SW480 (cell line): ENCODE measurements at places on chromosomes 3 and 15.

GRCh38 chr3:178001670-178002101, 534.5 kb upstream of the KCNMB2 start:
- no peak for DNase-seq

DNA sequence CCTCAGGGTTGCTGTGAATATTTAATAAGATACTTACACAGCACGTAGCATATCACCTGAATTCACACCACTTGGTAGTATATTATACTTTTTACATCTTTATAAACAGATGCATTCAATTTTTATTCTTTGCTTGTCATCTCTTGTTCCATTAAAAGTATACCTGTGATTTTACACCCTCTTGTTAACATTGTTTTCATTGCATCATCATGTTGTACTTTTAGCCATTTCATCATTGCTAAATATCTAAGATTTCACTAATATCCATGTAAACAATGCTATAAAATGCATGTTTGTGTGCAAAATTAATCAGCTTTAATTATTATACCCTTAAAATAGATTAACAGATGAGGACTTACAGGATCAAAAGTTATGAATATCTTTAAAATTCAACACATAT, 155.3 kb downstream of the MEX3B start:
- no peak for DNase-seq

- DNase-seq = peak; percentile 83
Observed at GRCh38 chr15:88658972-88659931, 20.4 kb downstream of the ISG20 start.

GRCh38 chr15:91956026-91956723, 102.7 kb downstream of the SLCO3A1 start:
- no peak for DNase-seq

GRCh38 chr3:186121278-186121677, 12.4 kb upstream of the ETV5 start:
- no peak for DNase-seq

GRCh38 chr3:45558431-45558830, 36.1 kb upstream of the LIMD1 start:
- no peak for DNase-seq

DNA sequence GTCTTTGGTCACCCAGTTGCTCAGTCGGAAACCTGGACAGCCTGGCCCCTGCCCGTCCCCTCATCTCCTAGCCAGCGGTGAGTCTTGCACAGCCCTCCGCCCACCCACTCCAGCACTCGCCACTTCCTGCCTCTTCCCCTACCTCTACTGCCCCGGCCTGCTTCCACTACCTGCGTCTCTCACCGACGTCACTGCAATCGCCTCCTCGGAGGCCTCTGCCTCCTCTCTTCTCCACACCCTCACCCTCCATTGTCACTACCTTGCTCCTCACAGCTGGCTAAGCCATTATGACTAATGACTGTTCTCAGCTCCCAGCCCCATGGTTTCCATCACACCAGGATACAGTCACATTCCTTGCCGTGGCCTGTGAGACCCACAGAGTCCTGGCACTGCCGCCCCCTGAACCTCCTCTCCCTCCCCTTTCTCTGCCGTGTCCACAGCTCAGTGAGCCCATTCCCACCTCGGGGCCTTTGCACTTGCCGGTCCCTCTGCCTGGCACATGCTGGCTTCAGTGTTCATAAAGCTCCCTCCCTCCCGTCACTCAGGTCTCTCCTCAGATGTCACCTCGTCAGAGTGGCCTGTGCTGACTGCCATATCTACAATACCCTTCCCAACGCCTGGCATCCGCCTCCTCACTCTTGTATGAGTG, 104.8 kb downstream of the FBLN2 start:
- DNase-seq = no peak

GRCh38 chr3:179037351-179037750, 34.3 kb downstream of the ZMAT3 start:
- DNase-seq = peak; percentile 8

DNA sequence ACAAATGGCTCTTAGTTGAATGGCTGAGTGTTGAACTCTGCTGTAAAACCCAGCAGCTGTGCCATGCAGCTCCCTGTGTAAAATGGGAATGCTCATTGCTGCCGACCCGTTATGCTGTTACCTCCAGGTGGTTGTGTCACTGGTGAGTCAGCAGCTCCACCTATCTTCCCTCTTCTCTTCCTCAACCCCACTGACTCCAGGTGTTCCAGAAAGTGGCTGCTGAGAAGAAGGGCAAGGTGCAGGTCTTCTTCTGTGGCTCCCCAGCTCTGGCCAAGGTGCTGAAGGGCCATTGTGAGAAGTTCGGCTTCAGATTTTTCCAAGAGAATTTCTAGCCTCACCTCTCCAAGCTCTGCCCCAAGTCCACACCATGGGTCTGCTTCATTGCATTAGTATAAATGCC, 41.9 kb downstream of the NOX5 start:
- peak; percentile 35 for DNase-seq

- no peak for DNase-seq
Observed at GRCh38 chr3:124826703-124827102, 60.5 kb downstream of the ITGB5 start.

- DNase-seq = no peak
Observed at GRCh38 chr3:115720983-115721382, 97.7 kb downstream of the GAP43 start.

DNA sequence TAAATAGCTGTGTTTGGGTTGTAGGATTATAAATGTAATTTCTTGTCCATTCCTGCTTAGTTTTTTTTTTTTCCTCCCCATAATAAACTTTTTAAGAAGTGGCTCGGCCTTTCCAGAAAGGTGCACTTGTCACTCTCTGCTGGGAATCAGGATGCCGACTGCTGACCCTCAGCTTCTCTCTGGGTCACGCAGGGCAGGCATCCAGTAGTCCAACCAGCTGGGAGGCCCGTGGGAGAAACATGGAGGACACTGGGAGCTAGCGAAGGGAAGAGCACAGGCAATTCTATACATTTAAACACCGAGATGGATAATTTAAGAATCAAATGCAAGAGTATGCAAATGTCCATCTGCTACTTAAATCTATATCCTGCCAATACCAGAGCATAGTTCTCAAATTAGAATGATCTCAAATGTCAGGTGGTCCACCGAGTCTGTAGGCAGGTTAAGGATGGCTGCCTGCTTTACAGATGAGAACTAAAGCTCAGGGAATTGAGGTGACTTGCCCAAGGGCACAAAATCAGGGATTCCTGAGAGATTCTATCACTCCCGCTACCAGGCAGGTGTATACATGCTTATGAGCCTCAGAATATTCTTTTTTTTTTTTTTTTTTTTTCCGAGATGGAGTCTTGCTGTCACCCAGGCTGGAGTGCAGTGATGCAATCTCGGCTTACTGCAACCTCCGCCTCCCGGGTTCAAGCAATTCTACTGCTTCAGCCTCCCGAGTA, 64.5 kb downstream of the DAPK2 start:
- DNase-seq = no peak
